Esophagus muscularis mucosa (tissue), 4 donors: ENCODE measurements at places on chromosomes 7 and 10. TPM values are rescaled to one million over a fixed set of nuclear protein-coding genes. Genes with fewer than 3 reads are reported as not detected.

The AOAH gene
- total RNA-seq = 6.6 TPM

The MAT1A gene
- not detected for total RNA-seq

The ELN gene
- 468 TPM for total RNA-seq

The PDE6C gene
- not detected for total RNA-seq

The NDUFA5 gene
- total RNA-seq = 70.9 TPM

DNA sequence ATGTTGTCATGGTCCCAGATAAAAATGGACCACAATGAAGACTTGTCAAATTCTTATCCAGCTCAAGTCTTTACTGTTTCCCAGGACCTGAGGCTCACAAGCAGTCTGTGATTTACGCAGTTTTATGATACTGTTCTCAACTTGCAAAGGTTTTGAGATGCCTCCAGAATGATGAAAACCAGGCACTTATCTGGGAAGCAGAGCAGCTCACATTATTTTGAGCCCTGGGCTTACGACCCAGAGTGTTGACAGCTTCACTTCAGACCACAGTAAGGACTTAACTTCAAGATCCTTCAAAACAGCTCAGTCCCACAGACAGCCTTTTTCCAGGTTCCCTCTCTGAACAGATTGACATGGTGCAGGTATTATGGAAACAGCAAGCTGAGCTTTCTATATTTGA, 236.1 kb downstream of the RNLS start:
- no peaks in the 10 kb centered on the region for H3K27me3 ChIP-seq
- no peaks in the 10 kb centered on the region for H3K36me3 ChIP-seq
- DNase-seq = no peak
- H3K27ac ChIP-seq = no peak overlapping the region
- no peak overlapping the region for H3K4me3 ChIP-seq

- no peak overlapping the region for H3K4me3 ChIP-seq
- H3K4me1 ChIP-seq = no peaks in the 10 kb centered on the region
- H3K36me3 ChIP-seq = no peaks in the 10 kb centered on the region
- no peak overlapping the region for H3K27ac ChIP-seq
- no peak for DNase-seq
- no peaks in the 10 kb centered on the region for H3K27me3 ChIP-seq
Measured at GRCh38 chr10:90396721-90397120, 461.1 kb downstream of the HTR7 start.

GRCh38 chr7:1736830-1737229, 66.8 kb downstream of the ELFN1 start:
- no peak overlapping the region for H3K4me3 ChIP-seq
- no peaks in the 10 kb centered on the region for H3K4me1 ChIP-seq

DNA sequence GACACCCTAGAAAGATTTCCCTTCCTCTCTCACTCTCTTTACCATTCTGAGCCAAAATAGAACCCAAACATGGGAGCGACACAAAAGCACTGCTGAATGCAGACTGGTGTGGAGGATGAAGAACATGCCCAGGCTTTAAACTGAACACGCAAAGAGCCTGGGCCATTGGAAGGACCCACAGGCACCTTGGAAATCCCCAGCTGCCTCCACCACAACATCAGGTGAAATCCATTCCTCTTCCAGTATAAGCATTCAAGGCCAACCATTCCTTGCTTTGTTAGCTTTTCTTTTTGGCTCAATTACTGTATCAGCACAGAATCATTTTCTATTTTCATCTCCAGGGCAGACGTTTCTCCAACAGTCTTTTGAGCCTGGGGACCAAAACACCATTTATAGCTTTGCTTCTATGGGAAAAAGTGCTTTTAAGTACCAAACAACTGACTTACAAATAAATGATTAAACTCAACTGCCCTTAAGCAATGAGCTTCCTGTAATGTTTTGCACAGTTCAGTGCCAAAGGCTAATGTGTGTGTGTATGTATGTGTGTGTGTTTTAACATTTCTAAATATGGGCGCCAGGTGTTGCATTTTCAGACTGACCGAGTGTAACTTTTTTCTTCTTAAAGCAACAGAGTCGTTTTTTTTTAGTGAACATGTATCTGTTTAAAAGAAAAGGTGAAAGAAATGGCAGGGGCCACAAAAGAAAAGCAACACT, 16.2 kb upstream of the BLNK start:
- H3K27me3 ChIP-seq = no peaks in the 10 kb centered on the region
- no peak overlapping the region for H3K4me3 ChIP-seq
- no peak for DNase-seq
- no peak overlapping the region for H3K27ac ChIP-seq

- H3K4me1 ChIP-seq = no peaks in the 10 kb centered on the region
- DNase-seq = no peak
- no peaks in the 10 kb centered on the region for H3K27me3 ChIP-seq
- H3K36me3 ChIP-seq = peaks cover 99% of the 10 kb centered on the region
Measured at GRCh38 chr7:98955992-98956391, 77.7 kb downstream of the TRRAP start.

DNA sequence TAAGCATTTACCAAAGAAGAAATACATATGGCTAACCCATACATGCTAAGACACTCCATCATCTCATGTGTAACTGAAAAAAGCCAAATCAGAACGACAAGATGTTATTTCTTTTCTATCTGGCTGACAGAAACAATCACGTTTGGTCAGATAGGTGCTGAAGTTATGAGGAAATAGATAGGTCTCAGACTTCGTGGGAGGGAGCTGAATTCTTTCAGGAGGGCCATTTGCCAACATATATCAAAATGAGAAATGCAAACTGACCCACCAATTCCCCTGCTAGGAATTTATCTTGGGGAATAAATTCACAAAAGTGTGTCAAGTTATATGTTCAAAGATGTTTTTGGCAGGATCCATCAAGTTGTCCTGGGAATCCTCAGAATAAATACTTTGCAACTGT, 32.6 kb downstream of the SH3PXD2A start:
- no peaks in the 10 kb centered on the region for H3K36me3 ChIP-seq
- H3K27ac ChIP-seq = no peak overlapping the region
- DNase-seq = no peak
- peaks cover 46% of the 10 kb centered on the region for H3K4me1 ChIP-seq
- H3K27me3 ChIP-seq = no peaks in the 10 kb centered on the region

DNA sequence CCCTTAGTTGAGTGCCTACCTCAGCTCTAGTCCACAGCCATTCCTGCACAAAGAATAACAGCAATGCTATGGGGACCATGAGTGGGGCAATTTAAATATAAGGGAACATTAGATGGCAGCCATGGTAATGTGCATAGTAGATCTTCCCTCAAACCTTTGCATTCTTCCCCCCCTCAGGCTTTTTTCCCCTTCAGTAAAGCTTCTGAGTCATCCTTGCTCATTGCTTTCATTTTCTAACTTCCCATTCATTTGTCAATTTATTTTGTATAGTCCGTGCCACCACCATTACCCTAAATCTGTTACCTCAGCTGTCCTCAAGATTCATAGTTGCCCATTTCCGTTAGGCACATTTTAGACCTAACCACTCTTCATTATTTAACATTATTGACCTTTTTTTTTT, 10.7 kb downstream of the HECTD2 start:
- DNase-seq = no peak
- no peaks in the 10 kb centered on the region for H3K27me3 ChIP-seq
- no peaks in the 10 kb centered on the region for H3K36me3 ChIP-seq
- no peak overlapping the region for H3K4me3 ChIP-seq

- H3K27me3 ChIP-seq = no peaks in the 10 kb centered on the region
- peaks cover 7% of the 10 kb centered on the region for H3K4me1 ChIP-seq
- H3K27ac ChIP-seq = no peak overlapping the region
- no peak for DNase-seq
Measured at GRCh38 chr10:63767138-63767801, 246.1 kb downstream of the REEP3 start.

DNA sequence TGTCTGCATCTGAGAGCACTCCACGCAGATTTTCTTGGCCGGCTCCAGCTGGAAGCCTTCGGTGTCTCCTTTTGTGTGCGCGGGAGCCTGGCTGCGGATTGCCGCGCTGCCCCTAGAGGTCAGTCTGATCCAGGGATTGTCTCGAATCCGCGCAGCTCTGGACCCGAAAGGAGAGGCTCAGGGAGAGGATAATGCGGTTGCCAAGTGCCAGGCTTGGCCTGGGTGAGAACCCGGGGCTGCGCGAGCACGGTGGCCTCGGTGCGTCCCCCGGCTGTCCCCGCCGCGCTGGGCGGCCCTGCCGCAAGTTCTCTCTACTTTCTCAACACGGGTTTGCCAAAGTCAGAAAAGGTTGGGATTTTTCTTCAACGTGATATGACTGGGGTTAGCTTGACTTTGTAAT, 140.9 kb downstream of the ADCYAP1R1 start:
- peaks cover 7% of the 10 kb centered on the region for H3K4me1 ChIP-seq
- H3K27ac ChIP-seq = no peak overlapping the region
- no peaks in the 10 kb centered on the region for H3K36me3 ChIP-seq
- H3K27me3 ChIP-seq = no peaks in the 10 kb centered on the region

DNA sequence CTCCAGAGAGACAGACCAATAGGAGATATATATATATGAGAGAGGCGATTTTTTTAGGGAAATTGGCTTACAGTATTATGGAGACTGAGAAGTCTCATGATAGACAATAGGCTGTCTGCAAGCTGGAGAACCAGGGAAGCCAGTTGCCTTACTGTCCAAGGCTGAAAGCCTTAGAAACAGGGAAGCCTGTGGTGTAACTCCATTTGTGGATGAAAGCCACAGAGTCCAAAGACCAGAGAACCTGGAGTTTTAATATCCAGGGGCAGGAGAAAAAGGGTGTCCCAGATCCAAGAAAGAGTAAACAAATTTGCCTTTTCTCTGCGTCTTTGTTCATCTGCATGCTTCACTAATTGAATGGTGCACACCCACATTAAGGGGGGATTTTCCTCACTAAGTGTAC, 71.6 kb upstream of the TEX47 start:
- no peak overlapping the region for H3K4me3 ChIP-seq
- no peak for DNase-seq
- H3K27me3 ChIP-seq = no peaks in the 10 kb centered on the region
- no peaks in the 10 kb centered on the region for H3K36me3 ChIP-seq
- no peaks in the 10 kb centered on the region for H3K4me1 ChIP-seq

- no peak for DNase-seq
- H3K4me3 ChIP-seq = no peak overlapping the region
- H3K27ac ChIP-seq = no peak overlapping the region
Measured at GRCh38 chr10:64097391-64098122, 576.4 kb downstream of the REEP3 start.

- DNase-seq = no peak
- no peak overlapping the region for H3K4me3 ChIP-seq
- no peaks in the 10 kb centered on the region for H3K4me1 ChIP-seq
- no peaks in the 10 kb centered on the region for H3K36me3 ChIP-seq
- no peaks in the 10 kb centered on the region for H3K27me3 ChIP-seq
Measured at GRCh38 chr7:114148779-114149178, 230.0 kb upstream of the PPP1R3A start.

DNA sequence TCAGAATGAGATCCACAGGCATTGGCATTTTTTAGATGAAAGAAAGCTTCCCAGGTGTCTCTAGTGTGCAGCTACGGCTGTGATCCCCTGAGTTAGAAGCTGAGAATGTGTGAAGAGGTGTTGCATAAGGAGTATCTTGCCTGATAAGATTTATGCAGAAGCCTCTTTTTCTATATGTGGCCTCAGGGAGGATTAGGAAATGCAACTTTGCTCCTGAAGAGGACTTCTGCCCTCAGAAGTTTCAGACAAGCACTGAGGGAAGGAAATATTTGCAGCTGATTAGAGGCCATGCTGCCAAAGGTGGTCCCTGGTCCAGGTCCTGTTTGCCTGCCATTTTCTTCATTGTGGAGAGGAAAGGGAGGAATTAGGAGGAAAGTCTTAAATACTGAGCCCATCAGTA, 551.8 kb downstream of the PHTF2 start:
- DNase-seq = no peak
- H3K36me3 ChIP-seq = no peaks in the 10 kb centered on the region
- H3K27ac ChIP-seq = no peak overlapping the region
- H3K4me1 ChIP-seq = peaks cover 6% of the 10 kb centered on the region
- H3K4me3 ChIP-seq = no peak overlapping the region

DNA sequence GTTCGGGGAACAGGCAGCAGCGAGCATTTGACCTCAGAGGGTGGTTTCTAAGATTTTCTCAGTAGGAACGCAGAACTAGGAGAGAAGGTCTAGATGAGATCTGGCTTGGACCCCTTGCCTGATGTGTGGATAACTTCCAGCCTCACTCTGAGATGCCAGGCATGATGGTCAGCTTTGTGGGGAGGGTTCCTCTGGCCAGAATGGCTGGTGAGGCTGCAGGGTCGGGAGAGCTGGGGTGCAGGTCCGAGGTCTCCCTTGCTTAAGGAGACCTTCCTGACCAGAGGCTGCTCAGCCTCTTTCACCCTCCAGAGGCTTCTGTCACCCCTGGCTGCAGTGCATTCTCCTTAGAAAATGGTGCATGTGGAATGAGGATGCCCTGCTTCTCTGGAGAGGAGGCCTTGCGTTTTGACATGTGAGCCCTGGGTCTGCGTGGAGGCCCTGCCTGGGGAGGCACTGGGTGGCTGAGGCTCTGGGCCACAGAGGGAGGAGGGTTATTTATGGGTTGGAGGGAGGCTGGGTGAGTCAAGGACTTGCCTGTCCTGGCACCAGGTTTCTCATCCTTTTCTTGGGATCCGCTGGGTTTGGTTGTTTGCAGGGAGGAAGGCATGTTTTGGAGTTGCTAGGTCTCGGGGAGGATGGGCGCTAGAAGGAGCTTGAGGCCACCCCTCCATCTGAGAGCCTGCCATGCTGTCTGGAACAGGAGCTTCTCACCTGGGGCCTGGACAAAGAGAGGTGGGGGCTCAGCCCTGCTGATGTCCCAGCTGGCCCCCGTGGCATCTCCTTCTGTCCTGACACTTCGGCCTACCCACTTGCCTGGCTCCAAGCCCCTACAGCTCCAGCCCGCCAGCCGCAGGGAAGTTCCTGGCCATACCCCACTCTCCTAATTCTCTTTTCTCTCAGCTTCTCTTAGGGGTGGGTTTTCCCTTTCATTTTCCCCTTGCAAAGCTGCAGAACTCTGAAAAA, 3.9 kb downstream of the FAM241B start:
- H3K36me3 ChIP-seq = peaks cover 17% of the 10 kb centered on the region
- no peaks in the 10 kb centered on the region for H3K27me3 ChIP-seq
- no peak overlapping the region for H3K27ac ChIP-seq

- no peaks in the 10 kb centered on the region for H3K4me1 ChIP-seq
- H3K36me3 ChIP-seq = no peaks in the 10 kb centered on the region
- no peaks in the 10 kb centered on the region for H3K27me3 ChIP-seq
- H3K27ac ChIP-seq = no peak overlapping the region
Measured at GRCh38 chr7:97460433-97460832, 271.5 kb upstream of the TAC1 start.

DNA sequence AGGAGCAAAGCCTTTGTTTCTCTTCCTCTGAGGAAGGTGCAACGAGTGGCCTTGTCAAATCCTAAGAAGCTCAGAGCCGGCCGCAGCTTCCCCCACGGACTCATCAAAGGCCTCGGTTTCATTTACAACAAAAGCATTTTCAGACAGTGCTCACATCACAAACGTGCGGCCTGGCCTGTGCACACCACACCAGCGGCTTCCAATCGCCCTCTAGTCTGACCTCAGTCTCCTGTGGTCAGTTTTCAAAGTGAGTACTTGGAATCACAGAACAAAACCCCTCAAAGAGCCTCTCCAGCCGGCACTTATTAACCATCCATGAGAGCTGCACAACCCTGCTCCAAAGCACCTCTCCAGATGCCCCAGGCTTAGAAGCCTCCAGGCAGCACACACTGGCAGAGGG, 3.3 kb downstream of the RADIL start:
- peaks cover 19% of the 10 kb centered on the region for H3K27me3 ChIP-seq
- H3K36me3 ChIP-seq = no peaks in the 10 kb centered on the region
- H3K27ac ChIP-seq = no peak overlapping the region
- no peak for DNase-seq
- H3K4me1 ChIP-seq = peaks cover 46% of the 10 kb centered on the region
- H3K4me3 ChIP-seq = peak overlapping the region; percentile 7

GRCh38 chr7:28061824-28062196, 118.8 kb downstream of the JAZF1 start:
- H3K4me3 ChIP-seq = no peak overlapping the region
- no peak for DNase-seq
- H3K27me3 ChIP-seq = no peaks in the 10 kb centered on the region
- peaks cover 5% of the 10 kb centered on the region for H3K4me1 ChIP-seq
